ENCODE measurements at places on chromosomes 1 and 21. TPM values are rescaled to one million over a fixed set of nuclear protein-coding genes. Genes with fewer than 3 reads are reported as not detected.

Gene SPRR2D
- 3.9 TPM for total RNA-seq

DNA sequence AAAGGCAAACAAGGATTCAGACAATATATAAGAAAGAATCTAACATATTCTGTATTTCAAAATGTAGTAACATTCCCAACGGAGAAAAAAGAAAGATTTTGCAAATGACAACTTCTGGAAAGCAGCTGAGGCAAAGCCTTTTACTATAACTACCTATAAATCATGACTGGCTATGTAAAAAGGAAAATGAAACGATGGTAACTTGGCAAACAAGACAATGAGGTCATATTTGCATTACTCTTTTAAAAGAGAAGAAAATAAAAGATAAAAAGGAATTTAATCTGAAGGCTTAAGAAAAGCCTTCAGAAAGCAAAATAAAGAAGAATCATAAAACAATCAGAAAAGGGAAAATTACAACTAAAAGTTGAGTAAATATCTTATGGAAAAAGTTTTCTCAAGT is 25.1 kb upstream of the ASPM start:
- no peaks in the 10 kb centered on the region for H3K4me1 ChIP-seq
- no peak for DNase-seq
- H3K27ac ChIP-seq: no peak overlapping the region

GRCh38 chr1:47930210-47930840 is 66.9 kb downstream of the TRABD2B start:
- no peak for DNase-seq
- H3K27me3 ChIP-seq: no peaks in the 10 kb centered on the region
- H3K27ac ChIP-seq: no peak overlapping the region
- no peaks in the 10 kb centered on the region for H3K4me1 ChIP-seq
- H3K4me3 ChIP-seq: no peak overlapping the region
- no peaks in the 10 kb centered on the region for H3K36me3 ChIP-seq

GRCh38 chr1:207181847-207182246 is 77.8 kb downstream of the C4BPA start:
- H3K4me3 ChIP-seq: no peak overlapping the region
- H3K4me1 ChIP-seq: no peaks in the 10 kb centered on the region
- peak; percentile 28 for DNase-seq
- no peak overlapping the region for H3K27ac ChIP-seq
- no peaks in the 10 kb centered on the region for H3K27me3 ChIP-seq
- no peaks in the 10 kb centered on the region for H3K36me3 ChIP-seq

Gene ENAH
- 0.55 TPM for total RNA-seq

GRCh38 chr1:110460253-110461220 is 9.6 kb downstream of the PROK1 start:
- H3K4me3 ChIP-seq: no peak overlapping the region
- no peaks in the 10 kb centered on the region for H3K36me3 ChIP-seq
- H3K4me1 ChIP-seq: peaks cover under 1% of the 10 kb centered on the region
- no peak overlapping the region for H3K27ac ChIP-seq
- peak; percentile 89 for DNase-seq

Gene C4BPA
- total RNA-seq: 0.18 TPM

- H3K4me1 ChIP-seq: no peaks in the 10 kb centered on the region
- no peak for DNase-seq
- no peak overlapping the region for H3K27ac ChIP-seq
- no peaks in the 10 kb centered on the region for H3K27me3 ChIP-seq
Observed at GRCh38 chr1:11147197-11147770, 41.9 kb upstream of the ANGPTL7 start.

Gene SYNC
- 0.62 TPM for total RNA-seq

DNA sequence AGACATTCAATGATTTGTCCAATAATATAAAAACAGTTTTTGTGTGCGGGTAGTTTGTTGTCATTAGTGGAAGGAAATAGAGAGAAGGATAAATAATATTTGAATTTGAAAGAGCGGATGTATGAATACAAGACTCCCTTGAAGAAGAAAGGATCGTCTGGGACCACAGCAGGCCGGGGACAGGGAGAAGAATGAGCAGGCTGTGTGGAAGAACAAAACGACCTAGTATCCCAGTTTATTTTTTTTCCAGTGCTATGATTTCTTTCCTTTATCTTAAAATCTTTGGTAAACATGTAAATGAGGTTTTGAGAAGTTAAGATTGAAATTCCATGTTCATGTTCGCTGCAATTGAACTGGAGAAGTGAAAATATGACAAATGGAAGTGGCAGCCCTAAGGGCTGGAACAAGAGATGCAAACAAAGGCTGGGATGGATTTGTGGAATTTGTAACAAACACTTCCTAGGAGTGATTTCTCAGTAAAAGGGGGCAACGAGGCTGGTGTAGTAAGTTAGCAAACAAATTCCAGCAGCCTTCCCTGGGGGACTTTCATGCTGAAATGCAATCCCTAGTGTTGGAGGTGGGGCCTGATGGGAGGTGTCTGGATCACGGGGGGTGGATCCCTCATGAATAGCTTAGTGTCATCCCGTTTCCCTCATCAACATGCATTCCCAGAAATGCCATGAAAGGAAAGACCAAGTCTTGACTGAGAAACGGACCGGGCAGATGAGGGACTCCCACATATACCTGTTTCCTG is 10.2 kb upstream of the IFI16 start:
- no peaks in the 10 kb centered on the region for H3K27me3 ChIP-seq
- no peaks in the 10 kb centered on the region for H3K4me1 ChIP-seq
- no peak overlapping the region for H3K4me3 ChIP-seq
- no peaks in the 10 kb centered on the region for H3K36me3 ChIP-seq

- no peaks in the 10 kb centered on the region for H3K27me3 ChIP-seq
- DNase-seq: peak; percentile 99
- H3K4me3 ChIP-seq: peak within 1 kb of the TSS; percentile 60
- peak within 1 kb of the TSS; percentile 99 for H3K27ac ChIP-seq
- H3K4me1 ChIP-seq: peaks cover 41% of the 10 kb centered on the region
Observed at GRCh38 chr1:43946236-43947060, at the start of gene IPO13. Gene IPO13, plus strand, starts transcription at chr1:43946950. Its CDS starts 651 bp downstream, at chr1:43947601.

Measured in K562 (cell line).